ENCODE measurements at places on chromosomes 13 and 19.
A peak's percentile ranks its signal among the peaks of the same experiment; 100 is the strongest.

GRCh38 chr19:15404097-15404779, 14.6 kb downstream of the AKAP8L start:
- no peak for DNase-seq

GRCh38 chr19:54339646-54340358, 840 bp upstream of the LILRA4 start:
- DNase-seq, result no peak

- no peak for DNase-seq
These were observed 64.4 kb upstream of the NPAS1 start for GRCh38 chr19:46954993-46955812.

DNA sequence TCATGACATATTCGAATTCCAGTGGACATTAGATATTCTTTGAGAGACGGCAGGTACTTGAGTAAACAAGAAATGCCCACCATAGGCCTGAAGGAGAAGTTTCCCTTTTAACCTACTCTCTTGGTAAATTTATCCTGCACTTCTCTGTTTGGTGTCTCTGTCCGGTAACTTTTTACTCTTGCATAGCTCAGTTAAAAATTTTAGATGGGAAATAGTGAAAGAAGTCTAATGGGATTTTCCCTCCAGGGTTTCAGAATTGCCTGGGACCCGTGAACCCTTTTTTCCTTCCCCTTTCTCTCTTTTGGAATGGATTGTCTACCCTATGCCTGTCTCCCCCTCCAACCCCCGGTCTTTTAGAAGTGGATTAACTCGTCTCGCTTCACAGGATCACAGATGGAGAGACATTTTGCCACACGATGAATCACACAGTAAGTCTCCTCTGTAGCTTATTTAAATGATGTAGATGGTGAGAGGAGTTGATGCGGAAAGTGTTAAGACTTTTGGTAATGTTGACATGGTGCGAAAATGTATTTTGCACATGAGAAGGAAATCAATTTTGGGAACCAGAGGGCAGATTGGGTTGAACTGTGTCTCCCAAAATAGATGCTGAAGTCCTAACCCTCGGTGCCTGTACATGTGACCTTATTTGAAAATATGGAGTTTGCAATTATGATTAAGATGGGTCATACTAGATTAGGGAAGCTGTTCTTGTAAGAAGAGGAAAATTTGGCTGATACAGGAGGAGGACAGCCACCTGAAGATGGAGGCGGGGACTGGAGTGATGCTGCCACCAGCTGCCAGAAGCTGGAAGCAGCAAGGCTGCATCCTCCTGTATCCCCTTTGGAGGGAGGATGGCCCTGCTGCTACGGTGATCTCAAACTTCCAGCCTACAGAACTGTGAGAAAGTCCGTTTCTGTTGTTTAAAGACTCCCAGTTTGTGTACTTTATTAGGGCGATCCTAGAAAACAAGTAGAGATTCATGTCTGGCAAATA, 711 bp upstream of the MIPEP start:
- DNase-seq, result no peak

- peak; percentile 63 for DNase-seq
These were observed 3.2 kb downstream of the ELAVL1 start for GRCh38 chr19:8001995-8002849.

- DNase-seq, result no peak
These were observed 402 bp downstream of the KIR3DL3 start for GRCh38 chr19:54724644-54725043.

GRCh38 chr19:55550321-55550650, 4.9 kb upstream of the SBK3 start:
- DNase-seq, result no peak

- DNase-seq, result no peak
These were observed 106.3 kb downstream of the ZAR1L start for GRCh38 chr13:32208860-32209259.

GRCh38 chr13:84810781-84811180, 928.5 kb upstream of the SLITRK1 start:
- no peak for DNase-seq

GRCh38 chr19:18173054-18173571, 500 bp upstream of the IFI30 start:
- no peak for DNase-seq

GRCh38 chr13:108777421-108778420, 148.3 kb downstream of the MYO16 start:
- no peak for DNase-seq

- DNase-seq, result no peak
These were observed 22.0 kb upstream of the FREM2 start for GRCh38 chr13:38664906-38665305.

- no peak for DNase-seq
These were observed 70.8 kb downstream of the SLC7A1 start for GRCh38 chr13:29524641-29525040.
